ENCODE measurements at places on chromosomes 7 and 10. TPM values are rescaled to one million over a fixed set of nuclear protein-coding genes. Genes with fewer than 3 reads are reported as not detected.

Gene CYP17A1
- total RNA-seq, result 0.38 TPM

Gene BHLHA15
- total RNA-seq, result not detected

Gene POM121
- total RNA-seq, result 11.6 TPM

Gene PLXNA4
- total RNA-seq, result 4.2 TPM

Gene ZNF789
- total RNA-seq, result 20.0 TPM

Gene GRB10
- total RNA-seq, result 32.5 TPM

Gene ANKRD1
- 0.09 TPM for total RNA-seq

All from motor neuron (in vitro differentiated cells).